ENCODE measurements at places on chromosomes 3 and 15.

- no peak for DNase-seq
Observed at GRCh38 chr3:5035692-5036391, 56.6 kb downstream of the BHLHE40 start.

DNA sequence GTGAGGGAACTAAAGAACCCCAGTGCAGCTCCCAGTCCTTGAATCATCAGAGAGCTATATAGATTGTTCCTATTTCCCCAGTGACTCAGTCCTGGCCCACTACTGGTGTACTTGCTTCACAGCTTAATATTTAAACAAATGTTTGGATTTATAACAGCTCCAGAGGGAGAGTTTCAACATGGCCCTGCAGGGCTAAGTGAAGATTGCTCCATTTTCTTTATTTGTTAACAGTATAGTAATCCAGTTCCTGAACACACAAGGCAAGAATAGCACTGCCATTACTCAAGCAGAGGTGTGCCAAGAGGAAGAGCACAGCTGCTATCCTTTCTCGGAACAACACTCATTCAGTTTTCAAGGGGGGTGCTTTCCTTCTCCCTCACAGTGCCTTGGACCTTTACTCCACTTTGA lies 6.5 kb downstream of the SQOR start:
- no peak for DNase-seq

DNA sequence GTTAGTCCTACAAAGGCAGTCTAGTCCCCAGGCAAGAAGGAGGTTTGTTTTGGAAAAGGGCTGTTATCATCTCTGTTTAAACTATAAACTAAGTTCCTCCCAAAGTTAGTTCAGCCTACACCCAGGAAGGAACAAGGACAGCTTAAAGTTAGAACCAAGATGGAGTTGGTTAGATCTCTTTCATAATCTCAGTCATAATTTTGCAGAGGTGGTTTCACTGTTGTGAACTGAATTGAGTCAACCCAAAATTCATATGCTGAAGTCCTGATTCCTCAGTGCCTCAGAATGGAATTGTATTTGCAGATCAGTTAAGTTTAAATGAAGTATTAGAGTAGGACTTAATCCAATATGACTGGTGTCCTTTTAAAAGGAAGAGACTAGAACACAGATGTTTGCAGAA lies 101.0 kb upstream of the C3orf80 start:
- no peak for DNase-seq

DNA sequence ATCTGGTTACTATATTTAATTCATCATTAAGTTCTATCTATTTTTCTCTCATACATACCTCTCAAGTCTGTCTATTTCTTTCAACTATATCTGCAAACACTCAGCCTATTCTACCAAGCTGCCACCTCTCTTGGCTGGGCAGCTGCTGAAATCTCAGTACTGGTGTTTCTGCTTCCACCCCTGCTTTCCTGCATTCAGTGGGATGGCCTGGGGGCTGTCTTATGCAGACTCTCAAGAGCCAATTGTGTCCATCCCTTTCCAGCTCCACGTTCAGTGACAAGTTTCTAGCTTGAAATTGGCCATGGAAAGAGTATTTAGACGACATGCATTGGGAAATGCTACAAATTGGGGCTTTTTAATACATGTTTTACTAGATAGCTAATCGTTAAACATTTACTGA lies 378.4 kb upstream of the DPPA4 start:
- DNase-seq: no peak

GRCh38 chr15:25465835-25466234 lies 27.0 kb upstream of the UBE3A start:
- DNase-seq: no peak

DNA sequence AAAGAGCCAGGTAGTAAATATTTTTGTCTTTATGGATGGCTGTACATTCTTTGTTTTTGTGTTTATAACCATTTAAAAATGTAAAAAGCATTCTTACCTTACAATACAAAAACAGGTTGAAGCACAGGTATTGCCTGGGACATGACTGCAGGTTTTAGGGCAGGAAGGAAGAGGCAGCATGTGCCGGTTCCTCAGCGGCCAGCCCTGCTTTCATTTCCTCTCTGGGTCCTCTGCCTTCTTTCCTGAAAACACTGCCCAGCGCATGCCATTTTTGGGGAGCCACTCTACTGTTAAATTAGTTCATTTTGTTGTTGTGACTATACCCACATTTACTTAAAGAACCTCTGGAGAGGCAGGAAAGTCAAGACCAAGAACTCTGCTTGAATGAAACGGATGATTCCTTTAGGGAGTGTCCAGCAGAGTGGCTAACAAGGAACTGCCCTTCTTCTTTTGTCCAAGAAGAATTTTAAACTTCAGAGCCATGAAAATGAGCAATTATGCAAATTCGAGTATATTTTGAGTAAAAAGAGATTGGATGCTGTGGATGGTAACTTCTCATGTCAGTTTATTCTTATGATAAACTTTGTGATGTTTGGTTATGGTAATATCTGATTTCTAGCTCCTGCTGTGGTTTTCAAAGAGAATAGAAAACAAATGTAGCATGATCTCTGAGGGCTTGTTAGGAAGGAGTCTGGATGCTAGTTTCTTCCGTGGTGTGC lies 52.7 kb downstream of the SACM1L start:
- DNase-seq: no peak

- DNase-seq: no peak
Observed at GRCh38 chr3:88321363-88322050, 171.7 kb downstream of the C3orf38 start.

- DNase-seq: no peak
Observed at GRCh38 chr3:50150863-50151686, 4.0 kb upstream of the SEMA3F start.

DNA sequence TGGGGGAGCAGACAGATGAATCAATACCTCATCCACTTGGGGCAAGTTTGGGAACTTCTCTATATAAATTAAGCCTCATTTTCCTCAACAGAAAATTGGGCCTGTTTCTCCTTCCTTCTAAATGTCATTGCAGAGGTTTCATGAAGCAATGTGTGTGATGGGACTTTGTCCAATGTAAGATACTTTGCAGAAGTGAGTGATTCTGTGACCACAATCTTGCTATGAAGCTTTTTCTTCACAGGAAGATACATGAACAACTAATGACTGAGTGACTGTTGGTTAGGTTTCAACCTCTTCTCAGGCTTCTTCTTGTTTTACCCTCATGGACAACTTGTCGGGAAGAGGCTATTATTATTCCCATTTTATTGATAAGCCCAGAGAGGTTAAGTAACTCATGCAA lies 11.0 kb downstream of the TMEM45A start:
- DNase-seq: no peak

DNA sequence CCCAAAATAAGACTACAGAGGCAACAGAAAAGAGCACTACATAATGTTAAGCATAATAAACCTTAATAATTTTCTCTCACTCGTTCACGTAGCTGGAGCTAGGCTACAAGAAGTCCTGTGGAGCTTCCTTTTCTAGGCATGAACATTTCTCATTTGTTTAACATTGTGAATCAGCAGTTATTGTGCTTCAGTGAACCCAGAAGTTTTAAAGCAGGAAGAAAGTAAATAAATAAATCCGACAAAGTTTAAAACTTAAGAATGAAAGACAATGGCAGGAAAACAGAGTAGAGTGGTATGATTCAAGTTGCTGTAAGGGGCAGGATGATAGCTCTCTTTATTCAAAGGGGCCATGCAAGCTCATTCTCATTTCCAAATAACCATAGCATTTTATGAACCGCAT lies 191.8 kb downstream of the LSAMP start:
- DNase-seq: no peak

DNA sequence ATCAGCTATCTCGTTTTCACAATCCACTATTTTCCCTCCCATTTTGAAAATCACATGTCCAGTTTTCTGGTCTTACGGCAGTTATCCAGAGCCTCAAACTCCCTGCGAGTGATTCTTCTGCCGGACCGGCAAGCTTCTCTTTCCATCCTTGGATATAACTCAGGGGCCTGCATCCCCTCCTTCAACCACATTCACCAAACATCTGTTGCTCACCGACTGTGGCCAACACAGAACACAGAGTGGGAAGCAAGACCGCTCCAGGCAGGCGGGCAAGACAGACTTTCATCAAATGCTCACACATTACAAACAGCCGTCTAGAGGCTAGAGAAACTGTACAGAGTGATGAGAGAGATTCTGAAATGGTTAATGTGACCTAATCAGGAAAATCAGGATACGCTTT lies 7.6 kb upstream of the SLC12A8 start:
- DNase-seq: no peak

GRCh38 chr15:68100194-68100593 lies 46.1 kb downstream of the PIAS1 start:
- no peak for DNase-seq

DNA sequence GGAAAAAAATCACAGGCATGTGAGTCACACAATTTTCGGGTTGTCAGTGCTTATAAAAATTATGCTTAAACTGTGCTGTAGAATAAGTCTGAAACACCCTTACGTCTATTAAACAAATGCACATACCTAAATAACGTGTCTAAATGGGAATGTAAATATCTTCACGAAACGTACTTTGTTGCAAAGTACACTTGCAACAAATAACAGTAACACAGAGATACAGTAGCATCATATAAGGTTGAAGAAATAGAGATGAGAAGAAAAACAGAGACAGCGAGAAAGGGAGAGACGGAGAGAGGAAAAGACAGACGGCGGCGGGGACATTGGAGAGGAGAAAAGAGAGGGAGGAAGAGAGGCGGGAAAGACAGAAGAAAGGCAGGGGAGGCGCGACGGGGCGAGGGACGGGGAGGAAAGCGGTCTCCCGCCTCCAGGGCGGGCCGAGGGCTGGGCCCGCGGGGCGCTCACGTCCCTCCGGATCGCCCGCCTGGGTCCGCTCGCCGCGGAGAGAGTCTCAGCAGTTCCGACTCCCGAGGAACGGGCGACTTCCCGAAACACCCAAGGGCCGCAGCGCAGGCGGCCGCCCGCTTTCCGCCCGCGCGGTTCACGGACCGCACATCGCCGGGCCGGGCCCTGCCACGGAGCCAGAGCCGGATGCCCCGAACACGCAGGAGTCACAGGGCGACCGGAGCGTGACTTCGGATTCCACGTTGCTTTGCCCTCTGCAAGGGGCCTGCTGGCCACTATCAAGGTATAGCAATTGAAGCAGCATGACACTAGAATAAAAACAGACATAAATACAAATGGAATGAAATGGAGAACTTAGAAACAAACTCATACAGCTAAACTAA lies 153.4 kb downstream of the LMLN start:
- DNase-seq: no peak

GRCh38 chr15:94453227-94453988 lies 222.0 kb downstream of the MCTP2 start:
- no peak for DNase-seq

GRCh38 chr15:81516461-81516860 lies 142.4 kb upstream of the TMC3 start:
- no peak for DNase-seq

GRCh38 chr3:109803274-109803673 lies 465.9 kb upstream of the DPPA4 start:
- DNase-seq: no peak

DNA sequence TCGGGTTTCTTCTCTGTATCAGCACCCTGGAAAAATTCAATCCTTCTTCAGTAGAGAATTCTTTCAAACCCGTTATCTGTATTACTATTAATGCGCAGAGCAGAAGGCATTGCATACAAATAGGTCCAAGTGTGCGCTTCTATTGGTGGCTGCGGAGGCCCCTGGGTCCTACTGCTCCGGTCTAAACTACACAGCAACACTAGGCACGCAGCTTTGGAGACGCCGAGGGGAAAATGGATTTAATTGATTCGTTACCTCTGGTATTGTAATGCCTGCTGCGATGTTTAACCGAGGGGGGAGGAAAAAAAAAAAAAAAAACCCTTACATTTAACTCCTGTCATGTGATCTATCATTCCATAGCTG lies at the start of gene ROBO1:
TSS of gene ROBO1 (minus strand) at position 94 of the 363 bp plus-strand sequence.
- DNase-seq: no peak

- no peak for DNase-seq
Observed at GRCh38 chr3:135440233-135440632, 525.3 kb upstream of the PPP2R3A start.

DNA sequence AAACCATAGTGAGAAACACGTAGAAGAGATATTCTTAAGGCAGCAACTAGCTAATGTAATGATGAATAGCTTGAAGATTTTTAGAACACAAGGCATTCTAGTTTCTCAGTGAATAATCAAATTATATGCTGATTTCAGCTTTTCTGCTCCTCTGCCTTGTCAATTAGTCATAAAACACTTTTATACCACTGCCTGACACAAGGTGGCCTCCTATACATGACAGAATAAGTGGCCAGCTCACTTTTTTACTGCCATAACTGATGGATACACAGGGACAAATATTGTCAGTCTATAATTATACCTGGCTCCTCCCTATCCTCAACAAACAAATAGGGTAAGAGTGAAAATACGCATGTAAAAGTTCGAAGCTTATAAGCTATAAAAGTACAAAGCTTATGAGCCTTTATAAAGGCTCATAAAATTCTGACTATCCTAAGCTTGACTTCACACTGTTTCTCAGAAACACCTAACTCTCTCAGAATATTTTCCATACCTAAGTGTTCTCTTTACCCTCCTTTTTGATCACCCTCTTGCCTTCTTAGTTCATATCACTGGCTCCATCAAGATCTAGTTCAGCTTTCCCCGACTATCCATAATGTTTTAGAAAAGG lies 81.6 kb downstream of the HERC1 start:
- DNase-seq: no peak

GRCh38 chr15:27936164-27936563 lies 163.0 kb downstream of the OCA2 start:
- DNase-seq: no peak

- DNase-seq: no peak
Observed at GRCh38 chr3:195892105-195893043, 16.0 kb downstream of the TNK2 start.

DNA sequence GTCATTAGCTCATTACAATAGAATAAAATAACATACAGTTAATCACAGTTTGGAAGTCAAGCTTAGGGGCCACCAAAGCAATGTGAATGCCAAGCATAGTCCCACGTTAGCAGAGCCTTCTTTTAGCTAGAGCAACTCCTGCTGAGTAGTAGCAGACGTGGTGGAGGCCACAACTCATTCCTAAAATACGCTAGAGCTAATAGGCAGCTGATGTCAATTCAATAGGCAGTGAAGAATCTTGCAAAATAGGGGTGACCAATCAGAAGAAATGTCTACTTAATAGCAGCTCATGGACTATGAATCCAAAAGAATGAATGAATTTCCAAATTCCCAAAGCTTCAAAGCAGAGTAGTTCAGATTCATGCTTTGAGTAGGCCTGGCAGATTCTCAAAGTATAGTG lies 292.9 kb upstream of the RORA start:
- DNase-seq: no peak

GRCh38 chr3:102074946-102075345 lies 225.6 kb downstream of the NFKBIZ start:
- no peak for DNase-seq

DNA sequence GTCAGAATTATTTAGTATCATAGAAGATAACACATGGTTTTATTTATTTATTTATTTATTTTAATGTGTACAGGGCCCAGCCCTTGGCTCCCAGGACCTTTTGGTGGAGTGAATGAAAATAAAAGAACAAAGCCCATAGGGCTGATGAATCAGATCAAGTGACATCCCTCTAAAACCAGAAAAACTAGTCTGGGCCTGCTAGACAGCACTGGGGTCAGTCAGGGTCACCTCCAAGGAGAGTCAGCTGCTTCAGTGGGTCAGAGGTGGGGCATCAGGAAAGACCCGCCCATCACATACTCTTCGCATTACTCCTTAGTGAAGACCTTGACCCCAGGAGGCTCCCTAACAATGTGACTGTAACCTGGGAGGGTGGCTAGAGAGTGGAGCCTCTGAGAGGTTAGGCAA lies 12.8 kb downstream of the PPCDC start:
- no peak for DNase-seq
